ENCODE measurements at places on chromosomes 12 and 14.

GRCh38 chr14:88310449-88310848 lies 12.6 kb downstream of the KCNK10 start:
- DNase-seq = no peak

- DNase-seq = no peak
These were observed 2.3 kb downstream of the TMED10 start for GRCh38 chr14:75174066-75174465.

- no peak for DNase-seq
These were observed 24.0 kb downstream of the MAP1LC3B2 start for GRCh38 chr12:116583129-116583694.

DNA sequence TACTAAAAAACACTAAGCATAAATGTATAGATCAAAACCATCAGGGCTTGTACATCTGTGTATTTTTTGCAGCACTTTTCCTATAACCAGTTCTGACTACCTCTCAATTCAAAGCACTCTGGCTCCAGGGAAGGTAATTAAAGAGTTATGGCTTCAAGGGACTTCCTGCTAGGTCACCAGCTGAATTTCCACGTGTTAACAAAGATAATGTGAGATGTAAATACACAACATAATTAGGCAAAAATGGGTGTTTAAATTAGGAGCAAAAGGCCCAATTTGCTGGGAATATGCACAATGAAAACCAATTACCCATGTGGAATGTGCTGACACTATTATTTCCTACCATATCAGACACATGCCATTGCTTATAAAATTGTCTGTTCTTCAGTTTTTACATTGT lies 513.4 kb upstream of the FLRT2 start:
- no peak for DNase-seq

DNA sequence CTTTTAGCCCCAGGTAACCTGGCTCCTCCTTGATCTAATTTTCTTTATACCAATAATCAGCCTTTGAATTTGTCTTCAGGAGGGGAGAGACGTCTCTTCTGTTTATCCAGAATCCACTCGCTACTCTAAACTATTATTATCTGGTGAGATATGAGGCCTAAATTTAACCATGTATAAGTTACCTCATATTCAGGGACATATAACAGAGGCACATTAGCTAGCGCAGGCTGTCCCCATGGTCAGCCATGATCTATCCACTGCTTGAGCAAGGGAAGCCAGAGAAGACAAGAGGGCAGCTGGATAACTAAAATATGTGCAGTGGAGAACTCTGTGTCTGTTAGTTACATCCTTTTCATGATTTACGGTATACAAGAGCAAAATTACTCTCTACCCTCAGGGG lies 481.0 kb downstream of the RAD51B start:
- no peak for DNase-seq

GRCh38 chr12:49865109-49865781 lies 22.3 kb upstream of the BCDIN3D start:
- DNase-seq = no peak

DNA sequence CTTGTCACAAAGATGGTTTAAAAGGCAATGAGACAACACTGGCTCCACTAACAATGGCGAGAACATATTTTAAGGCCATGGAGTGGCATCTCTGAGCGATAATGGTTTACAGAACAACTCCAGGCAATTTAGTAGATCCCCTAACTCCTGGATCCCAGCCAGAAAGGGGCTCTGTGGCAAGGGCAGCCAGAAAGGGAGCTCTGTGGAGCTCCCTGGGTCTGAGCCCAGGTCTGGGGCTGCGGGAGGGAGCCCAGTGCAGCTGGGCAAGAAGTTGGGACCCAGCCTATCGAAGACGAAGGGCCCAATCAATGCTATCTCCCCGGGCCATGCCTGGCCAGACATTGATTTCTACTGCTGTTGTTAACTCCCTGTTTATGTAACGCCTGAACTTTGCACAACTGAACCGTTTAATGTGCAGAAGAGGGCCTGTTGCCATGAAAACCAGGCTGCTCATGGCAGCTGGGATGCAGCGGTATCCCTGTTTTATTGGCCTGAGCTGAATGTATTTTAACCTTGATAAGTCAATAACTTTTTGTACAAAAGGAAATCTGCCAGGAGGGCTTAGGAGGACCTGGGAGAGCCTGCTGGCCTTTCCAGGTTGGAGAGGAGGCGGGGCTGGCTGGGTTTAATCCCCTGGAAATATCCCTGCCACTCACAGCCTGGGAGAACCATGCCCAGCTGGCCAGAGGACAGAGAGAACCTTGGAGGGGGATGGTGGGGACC lies 6.7 kb upstream of the FAM222A start:
- no peak for DNase-seq

GRCh38 chr12:63895841-63896240 lies 51.3 kb downstream of the SRGAP1 start:
- no peak for DNase-seq
